ENCODE measurements at places on chromosomes 4 and X.

DNA sequence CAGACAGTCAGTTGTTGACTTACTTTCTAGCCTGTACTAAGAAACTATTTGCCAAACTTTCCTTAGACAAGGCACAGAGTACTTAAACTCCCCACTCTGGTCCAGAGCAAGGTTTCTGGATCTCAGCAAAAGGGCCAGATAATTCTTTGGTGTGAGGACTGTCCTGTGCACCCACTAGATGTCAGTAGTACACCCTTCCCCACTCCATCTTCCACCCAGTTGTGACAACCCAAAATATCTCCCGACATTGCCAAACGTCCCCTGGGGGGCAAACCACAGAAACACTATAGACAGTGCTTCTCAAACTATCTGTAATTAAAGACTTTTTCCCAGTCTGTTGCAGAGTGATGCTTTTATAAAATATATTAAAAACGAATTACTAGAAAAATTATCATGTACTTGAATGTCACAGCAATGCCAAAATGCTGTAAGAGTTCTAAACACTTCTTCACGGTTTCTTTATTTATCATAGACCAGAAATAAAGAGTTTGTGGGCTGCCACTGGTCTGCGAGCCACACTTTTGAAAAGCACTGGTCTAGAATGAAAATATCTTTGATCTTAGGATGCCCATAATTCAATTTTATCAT, 203.5 kb downstream of the PRDM5 start:
- no peak for DNase-seq

DNA sequence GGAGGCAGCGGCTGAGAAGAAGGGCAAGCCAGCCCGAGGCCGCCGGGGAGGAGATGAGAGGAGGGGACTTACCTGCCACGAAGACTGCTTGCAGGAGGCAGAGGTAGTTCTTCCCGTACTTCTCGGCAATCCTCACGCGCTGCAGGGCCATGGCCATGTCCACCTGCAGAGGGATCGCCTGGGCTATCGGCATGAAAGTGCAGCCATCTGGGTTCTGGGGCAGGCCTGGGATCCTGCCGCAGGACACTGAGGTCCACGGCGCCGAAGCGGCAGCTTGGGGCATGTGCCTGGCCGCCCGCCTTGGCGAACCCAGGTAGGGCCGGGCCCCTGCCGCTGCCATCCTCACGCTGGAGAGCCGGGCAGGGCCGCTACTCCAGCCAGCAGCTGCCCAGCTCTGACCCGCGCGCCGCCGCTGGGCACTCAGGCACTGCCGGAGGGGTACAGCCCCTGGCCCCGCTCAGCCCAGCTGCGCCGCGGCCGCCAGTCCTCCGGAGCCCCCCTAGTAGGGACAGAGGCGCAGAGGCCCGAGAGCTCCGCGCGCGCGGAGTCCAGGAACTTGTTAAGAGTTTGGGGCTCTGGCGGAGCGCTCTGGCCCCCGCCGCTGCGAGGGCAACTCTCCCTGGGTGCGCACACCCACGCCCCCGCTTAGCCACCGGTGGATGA, 16.0 kb downstream of the MCF2 start:
- DNase-seq: no peak

GRCh38 chr4:48436318-48436717, 46.8 kb upstream of the SLC10A4 start:
- no peak for DNase-seq

DNA sequence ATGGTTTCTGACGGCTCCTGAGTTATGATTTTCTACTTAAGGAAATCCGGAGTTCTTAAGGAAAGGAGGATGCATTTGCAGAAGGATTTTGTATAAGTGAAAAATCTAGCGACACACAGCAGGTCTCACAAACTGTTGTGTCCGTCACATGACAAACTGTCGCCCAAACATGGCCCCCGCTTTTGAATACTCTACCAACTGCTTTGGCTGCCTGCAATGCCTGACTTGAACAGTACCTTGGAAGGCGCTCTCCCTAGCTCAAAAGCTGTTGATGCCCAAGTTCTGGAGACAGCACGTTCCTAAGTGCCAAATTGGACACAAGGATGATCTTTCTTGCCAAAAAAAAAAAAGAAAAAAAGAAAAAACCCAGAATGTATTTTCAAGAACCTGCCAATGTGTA, 103.2 kb downstream of the ENPP6 start:
- no peak for DNase-seq

- DNase-seq: no peak
Measured at GRCh38 chr4:183830438-183830985, 74.6 kb upstream of the STOX2 start.
